LHCN-M2 (cell line): ENCODE measurements at places on chromosomes 4 and X.

GRCh38 chr4:26028793-26029567, 115.0 kb downstream of the SMIM20 start:
- no peak for DNase-seq

GRCh38 chrX:143994206-143994605, 110.3 kb downstream of the UBE2NL start:
- no peak for DNase-seq

DNA sequence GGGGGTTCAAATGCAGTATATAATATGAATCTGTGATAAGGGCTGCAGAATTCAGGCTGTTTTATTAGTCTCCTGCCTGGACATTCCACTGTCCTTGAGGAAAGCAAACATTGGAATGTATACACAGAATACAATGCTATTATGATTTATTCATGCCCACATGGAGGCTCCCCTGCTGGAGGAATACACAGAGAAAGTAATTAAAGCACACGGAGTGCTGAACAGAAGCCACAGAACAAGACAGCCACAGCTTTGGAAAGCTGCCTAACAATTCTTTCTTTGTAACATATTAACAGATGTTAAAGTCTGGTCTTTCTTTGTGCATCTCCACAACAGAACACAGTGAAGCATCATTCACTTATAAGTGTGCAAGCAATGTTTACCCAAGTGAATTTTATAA, 155.8 kb downstream of the ARAP2 start:
- DNase-seq = no peak

DNA sequence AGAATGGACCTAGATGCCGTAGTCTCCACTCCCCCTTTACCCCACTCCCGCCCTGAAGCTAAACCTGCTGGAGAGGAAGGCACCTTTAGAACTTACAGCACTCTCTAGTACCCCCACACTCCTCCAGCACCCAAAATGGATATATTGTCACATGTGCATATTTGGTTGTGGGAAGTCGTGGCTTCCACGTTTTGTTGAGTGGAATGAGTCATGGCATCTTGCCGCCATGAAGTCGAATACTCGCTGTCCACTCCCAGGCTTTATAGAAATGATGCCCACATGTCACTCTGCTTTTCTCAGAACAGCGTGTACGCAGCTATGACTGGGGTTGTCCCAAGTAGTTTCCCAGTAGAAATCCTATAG, 545 bp downstream of the ABCE1 start:
- DNase-seq = peak; percentile 72

DNA sequence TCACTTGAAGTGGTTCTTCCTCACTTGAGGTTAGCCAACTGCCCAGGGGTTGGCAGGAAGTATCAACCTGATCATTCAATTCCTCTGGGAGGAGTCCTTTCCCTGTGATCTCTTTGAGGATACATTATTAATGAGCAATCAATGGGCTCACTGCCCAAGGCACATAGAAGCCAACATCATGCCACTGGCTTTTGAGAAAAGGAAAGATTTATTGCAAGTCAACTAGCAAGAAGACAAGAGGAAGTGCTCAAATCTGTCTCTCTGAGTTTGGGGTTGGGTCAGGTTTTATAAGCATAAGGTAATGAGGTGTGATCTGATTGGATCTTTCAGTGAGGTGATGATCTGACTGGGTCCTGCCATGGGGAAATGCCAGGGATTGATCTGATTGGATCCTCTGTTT, 39.6 kb downstream of the FGFBP1 start:
- no peak for DNase-seq

DNA sequence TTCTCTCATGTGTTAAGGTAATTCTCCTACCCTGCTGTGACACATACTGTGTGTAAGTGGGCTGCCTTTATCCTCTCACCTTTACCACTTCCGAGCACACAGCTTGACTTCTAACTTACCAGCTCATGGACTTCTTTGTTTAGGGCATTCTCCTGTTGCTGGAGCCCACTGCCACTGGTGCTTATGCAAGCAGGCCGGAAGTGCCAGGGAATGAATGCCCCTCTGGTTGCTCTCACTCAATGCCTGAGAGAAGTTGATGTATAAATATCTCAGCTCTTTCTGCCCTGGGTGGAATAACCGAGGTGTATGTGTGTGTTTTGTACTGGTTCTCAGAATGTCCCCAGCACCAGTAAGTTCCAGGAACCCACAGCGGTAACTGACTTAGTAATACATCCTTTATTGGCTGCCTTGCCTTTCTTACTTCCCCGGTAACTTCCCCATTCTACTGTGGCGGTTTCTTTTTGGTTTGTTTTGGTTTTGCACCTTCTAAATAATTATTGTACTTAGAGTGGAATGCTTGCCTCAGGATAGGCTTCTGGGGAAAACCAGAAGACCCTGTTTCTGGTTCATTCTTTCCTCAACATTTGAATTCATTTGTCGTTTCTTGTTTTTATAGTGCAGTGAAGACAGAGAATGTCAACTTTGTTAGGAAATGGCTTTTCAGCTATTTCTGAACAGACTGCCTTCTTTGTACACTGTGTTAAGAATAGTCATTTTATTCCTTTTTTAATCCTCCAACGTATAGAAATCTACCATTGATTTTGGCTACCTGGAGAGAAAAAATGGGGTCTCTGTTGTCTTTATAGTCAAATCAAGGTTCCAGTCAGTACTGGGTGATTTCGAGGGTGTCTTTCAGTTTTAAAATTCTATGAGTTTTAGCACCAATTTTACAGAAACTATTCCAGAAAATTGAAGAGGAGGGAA, 45.4 kb downstream of the CXorf58 start:
- no peak for DNase-seq

DNA sequence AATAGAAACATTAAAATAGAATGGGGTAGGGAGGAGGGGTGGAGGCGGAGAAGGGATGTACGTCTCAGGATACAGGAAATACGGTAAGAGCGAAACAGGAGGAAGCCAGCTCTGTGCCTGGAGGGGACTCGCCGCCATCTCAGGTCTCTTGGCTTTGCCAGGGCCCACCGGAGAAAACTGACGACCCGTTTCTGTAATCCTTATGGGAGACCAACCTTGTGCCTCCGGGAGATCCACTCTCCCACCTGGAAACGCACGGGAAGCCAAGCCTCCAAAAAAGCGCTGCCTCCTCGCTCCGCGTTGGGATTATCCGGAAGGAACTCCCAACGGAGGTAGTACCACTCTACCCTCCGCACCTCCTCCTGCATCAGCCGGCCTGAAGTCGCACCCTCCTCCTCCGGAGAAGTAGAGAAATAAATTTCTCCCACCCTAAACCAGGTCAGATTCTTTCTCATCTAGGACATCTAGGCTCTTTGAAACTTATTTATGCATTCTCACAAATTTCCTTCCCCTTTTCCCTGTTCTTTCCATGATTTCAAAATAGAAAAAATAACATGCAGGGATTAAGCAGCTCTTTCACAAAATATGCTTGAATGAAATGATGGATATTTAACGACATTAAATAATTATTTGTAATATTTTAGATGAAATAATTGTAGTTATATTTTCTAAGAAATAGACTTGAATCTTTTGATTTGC, at the start of gene NBDY:
Gene NBDY (plus strand): TSS at position 92 of the 699 bp plus-strand sequence. CDS start 111 bp downstream, at position 203.
- peak; percentile 47 for DNase-seq

DNA sequence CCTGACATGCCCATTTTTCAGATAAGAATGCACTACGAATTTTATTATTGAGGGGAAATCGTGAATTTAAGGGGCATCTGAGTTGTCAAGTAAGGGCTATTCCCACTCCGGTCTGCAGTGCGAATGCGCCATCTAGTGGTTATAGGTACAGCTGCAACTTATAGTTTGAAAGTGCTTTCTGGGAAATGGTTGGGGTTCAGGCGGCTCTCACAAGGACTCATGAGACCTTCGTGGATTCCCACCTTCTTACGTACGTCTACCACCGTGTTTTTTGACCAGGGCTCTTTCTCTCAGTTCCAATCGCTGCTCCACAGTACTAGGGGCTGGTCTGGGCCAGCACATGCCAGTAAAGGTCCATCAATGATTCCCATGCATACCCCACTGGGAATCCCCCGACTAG, 12.3 kb downstream of the MSL3 start:
- peak; percentile 39 for DNase-seq

DNA sequence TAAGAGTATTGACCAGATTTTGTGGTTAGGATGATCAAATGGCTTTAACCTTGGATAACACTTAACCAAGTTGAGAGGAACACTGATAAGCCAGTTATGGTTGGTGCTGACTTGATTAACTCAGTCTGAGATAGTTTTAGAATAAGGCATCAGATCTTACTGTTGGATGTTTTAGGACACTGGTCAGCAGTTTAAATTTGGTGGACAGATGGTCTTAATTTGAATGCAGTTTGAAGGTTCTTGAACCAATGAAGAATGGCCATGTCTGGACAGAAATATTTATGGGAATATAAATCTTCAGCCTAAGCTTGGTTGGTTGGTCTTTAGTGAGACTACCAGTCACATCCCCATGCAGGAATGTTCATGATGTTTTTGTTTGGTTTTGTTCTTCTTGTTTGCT, 2.6 kb upstream of the GIMD1 start:
- DNase-seq = no peak

DNA sequence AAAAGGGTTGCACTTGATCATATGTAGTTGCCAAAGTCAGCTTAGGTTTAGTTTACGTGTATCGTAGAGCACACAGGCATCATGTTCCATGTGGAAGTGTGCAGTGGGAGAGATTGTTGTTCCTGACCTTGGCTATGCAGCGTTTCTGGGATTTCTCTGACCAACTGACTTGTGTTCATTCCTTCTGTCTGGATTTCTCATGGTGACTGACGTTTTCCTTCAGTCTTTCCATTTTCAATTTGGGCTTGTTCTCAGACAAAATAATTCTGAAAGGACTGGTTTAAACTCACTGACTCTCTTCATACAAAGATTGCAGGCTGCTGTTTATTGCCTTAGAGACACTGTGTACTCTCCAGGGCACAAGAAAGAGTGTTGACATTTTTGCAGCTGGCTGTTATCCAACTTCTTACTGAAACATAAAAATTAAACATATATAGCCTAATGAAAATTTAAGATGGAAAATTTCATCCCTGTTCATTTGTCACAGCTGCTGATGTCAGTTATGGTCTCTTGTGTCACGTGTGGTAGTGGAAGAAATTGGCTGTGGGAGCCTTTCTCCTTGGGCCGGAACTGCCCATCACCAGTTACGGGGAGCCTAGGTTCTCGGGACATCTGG, 95.4 kb downstream of the TNIP2 start:
- DNase-seq = peak; percentile 50

DNA sequence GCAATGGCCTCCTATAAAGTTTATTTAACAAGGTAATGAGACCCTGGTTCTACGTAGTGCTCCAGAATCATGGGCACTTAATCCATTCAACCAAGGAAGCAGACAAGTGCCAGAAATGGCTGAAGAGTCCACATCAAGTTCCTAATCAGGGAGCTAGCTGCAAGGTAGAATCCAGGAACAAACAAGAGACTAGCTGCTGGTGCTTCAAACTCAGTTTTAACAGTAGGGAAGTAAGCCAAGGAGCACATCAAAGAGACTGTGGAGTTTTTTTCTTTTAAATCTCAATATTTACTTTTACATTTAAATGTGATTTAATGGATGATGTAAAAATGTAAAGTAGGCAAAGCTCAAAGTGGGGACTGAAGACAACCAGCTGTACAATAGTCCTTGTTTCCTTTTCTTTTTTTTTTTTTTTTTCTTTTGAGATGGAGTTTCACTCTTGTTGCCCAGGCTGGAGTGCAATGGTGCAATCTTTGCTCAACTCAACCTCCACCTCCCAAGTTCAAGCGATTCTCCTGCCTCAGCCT, 630.4 kb downstream of the CCSER1 start:
- DNase-seq = no peak

GRCh38 chrX:13721371-13721770, 13.0 kb downstream of the TRAPPC2 start:
- DNase-seq = peak; percentile 24
